ENCODE measurements at places on chromosomes 11 and 22. TPM values are rescaled to one million over a fixed set of nuclear protein-coding genes. Genes with fewer than 3 reads are reported as not detected.

SAA1 gene
- total RNA-seq, result not detected

TEX54 gene
- not detected for total RNA-seq

OR51A4 gene
- total RNA-seq, result not detected

OR52R1 gene
- total RNA-seq, result not detected

SF1 gene
- 150 TPM for total RNA-seq

OVCH2 gene
- total RNA-seq, result not detected

EHF gene
- 0.18 TPM for total RNA-seq

KCNQ1 gene
- not detected for total RNA-seq

Data from fibroblast of the aortic adventitia (primary cell).